ENCODE measurements at places on chromosomes 6 and 20. TPM values are rescaled to one million over a fixed set of nuclear protein-coding genes. Genes with fewer than 3 reads are reported as not detected.

BPIFB4 gene
- not detected for total RNA-seq

DNA sequence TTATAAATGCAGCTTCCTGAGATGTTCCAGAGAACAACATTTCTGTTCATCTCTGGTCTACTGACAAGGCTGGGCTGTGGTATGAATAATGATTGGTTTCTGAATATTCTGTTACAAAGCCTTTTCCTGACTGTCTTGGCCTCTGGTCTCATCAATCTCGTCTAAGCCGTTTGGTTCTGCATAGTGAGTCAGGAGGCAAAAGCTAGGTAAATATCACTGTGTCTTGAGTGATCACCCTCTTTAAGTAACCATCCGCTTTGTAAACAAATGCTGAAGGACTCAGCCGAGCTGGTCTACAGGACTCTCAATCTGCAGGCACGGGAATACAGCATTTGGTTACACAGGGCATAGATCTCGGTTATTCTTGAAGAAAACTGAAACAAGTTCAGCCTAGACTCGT is 511.9 kb downstream of the KIF16B start:
- no peak for DNase-seq

- DNase-seq = no peak
Observed at GRCh38 chr20:61765871-61766654, 299.6 kb downstream of the TAF4 start.

GRCh38 chr6:7391151-7391550 is 1.5 kb downstream of the RIOK1 start:
- DNase-seq = no peak

- DNase-seq = no peak
Observed at GRCh38 chr20:45552456-45552855, 5.3 kb upstream of the EPPIN start.

DNA sequence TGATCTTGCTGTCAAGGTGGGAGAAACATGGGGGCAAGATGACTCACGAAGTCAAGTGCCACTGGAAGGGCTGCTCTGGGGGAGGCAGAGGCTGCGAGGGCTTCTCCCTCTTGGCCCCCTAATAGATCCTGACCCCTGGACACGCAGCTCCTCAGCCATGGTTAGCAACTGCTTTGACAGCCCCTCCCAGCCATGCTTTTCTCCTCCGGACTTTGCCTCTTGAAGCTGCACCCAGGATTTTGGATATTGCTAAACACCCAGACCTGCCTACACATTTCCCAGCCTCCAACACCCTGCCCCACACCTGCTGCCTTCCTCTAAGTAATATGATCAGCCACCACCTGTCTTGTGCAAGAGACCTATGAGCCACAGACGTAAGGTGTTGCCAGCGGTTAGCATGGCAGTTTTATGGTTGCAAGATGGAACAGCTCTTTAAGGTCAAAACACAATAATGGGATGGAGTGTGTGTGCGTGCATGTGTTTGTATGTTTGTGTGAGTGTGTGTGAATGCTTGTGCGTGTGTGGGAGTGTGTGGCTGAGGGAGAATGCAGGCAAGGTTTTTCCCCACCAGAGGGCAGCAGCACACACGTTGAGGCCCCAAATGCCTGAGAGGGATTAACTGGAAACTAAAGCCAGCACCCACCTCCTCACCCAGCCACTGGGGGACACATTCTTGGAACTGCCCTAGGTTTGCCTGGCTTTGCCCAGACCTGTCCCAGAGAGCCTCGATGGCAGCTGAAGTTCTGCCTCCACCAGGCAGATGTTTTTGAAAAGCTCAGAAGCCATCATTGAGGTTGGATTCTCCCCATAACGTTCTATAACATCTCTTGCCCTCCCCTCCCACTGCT is 2.5 kb downstream of the IP6K3 start:
- no peak for DNase-seq

All from type B pancreatic cell (in vitro differentiated cells).